ENCODE measurements at places on chromosomes 1 and 21.

- no peak for DNase-seq
These were observed 102.5 kb downstream of the KCNN3 start for GRCh38 chr1:154767315-154768240.

DNA sequence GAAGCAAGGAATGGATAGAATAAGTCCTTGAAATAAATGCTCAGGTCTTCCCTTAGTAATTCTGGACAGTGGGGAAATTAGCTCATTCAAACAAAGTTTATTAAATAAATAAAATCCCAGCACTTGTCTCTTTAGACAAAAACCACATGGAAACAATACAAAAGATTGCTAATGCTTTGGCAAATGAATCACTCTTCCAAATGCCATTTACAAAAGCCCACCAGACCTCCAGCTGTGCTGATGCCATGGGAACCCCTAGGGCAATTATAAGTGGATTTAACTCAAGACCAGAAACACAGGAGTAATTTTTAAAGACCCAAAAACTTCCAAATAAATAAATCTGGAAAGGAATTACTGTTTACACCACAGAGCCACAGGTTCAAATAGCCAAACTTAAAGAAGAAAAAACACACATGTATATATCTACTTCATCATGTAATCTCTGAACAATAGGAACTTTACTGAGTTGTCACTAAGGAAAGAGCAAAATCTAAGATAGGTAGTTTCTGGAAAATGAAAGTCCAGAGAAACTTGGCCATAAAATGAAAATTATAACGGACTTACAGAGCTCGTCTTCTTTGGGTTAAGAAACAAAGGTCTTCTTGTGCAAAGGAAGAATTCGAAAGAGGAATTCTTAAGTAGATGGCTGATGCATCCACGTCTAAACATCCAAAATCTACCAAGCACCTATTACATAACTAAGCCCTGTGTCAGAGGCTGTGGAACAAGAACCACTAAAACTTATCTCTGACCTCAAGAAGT, 399.4 kb downstream of the SMYD3 start:
- DNase-seq = no peak

DNA sequence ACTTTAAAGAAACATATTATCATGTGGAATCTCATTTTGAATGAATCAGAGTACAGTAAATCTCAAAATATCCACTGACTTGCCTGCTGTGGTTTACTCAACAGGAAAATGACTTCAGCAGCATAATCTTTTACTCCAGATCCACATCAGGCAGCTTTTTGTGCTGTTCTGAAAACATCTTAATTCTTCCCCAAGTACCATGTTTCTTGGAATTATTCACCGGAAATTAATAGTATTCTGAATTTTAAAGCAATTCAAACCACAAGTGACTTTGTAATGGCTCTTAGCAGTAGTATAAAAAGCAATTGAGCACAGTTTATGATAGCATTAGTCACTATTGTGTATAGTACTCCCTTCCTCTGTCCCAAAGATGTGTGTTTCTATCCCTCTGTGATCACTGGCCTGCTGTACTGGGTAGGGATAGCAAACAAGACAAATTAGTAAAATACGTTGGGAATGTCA, 64.2 kb upstream of the ERRFI1 start:
- no peak for DNase-seq

DNA sequence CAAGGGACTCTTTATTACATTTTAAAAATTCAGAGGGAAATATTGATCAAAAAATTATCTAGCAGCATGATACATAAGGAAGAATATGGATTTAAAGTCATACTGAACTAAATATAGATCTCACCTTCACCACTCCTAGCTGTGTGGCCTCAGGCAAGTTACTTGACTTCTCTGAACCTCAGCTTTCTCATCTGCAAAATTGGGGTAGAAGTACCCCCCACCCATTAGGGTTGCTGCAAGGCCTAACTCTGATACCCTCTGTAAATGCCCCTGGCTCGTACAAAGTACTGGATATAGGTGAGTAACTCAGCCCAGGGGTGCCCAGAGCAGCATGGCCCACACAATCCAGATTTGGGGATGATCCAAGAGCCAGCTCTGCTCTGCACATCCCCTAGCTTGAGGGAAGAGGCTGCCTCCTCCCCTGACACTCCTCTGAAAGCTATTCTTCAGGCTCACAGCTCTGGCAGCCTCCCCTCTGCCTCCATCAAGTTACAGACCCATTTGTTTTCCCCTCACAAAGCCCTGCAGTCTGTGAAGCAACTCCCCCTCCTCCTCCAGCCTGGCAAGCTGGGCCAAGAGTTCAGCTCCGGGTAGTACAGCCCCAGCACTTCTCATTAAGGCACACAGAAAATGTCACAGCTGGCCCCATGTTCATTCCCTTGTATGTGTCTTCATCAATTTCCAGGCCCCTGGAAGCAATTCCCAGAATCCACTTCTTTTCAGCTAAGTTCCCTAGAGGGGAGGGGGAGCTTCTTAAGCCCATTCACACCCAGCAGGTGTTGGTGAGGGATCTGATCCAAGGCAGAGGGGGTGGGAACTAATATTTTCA, 143.7 kb downstream of the PLPP3 start:
- no peak for DNase-seq

- DNase-seq = no peak
These were observed 120.6 kb downstream of the PTBP2 start for GRCh38 chr1:96842215-96842614.
